ENCODE measurements at places on chromosomes 4 and X. TPM values are rescaled to one million over a fixed set of nuclear protein-coding genes. Genes with fewer than 3 reads are reported as not detected.

Gene UGT2B28
- 83.4 TPM for total RNA-seq

Gene POU4F2
- total RNA-seq, result not detected

Gene PPBP
- 0.60 TPM for total RNA-seq

Gene ATP2B3
- total RNA-seq, result not detected
